ENCODE measurements at places on chromosomes 6 and 20.

GRCh38 chr6:20717743-20718142 is 183.5 kb downstream of the CDKAL1 start:
- DNase-seq: no peak

DNA sequence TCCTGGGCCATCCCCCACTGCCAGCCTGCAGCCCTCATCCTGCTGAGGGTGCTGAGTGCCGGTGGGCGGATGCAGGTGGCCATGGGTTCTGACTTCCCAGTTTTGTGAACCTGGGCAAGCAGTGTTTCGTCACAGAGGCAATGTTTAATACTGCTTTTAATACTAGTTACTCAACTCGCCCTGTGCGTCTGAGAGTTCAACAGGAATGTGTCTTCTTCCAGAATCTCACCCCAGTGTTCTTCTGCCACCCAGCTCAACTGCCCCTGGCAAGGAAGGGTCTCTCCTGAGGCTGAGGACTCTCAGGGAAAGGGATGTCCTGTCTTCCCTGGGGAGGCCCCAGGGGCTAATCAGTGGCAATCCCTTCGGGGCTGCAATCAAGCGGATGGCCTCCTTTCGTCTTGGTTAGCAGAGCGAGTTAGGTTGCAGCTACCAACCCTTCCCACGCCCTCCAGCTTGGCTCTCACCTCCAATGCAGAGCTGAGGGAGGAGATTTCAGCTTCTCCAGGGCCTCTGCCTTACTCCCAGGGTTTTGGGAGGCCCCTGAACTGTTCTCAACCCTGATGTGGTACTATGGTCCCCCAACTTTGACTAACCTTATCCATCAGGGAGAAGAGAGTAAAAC is 2.0 kb downstream of the KCNK16 start:
- DNase-seq: no peak

DNA sequence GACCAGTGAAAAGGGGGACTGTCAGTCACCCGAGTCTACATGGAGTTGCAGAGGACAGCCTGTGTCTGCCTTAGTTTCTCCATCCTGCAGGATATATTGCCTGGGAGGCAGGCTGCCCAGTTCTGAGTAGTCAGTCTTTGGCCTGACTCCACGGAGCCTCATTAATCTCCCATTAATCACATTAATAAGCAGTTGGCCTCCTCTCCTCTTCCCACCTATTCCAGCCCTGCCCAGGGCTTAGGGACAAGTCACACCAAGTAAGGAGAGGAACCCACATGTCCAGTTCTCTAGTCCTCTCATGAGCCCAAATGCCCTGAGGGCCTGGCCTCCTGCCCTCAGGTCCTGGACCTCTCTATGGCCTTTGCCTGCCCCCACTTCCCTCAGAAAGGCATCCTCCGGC is 1.3 kb upstream of the MUCL3 start:
- no peak for DNase-seq

- DNase-seq: no peak
These were observed 158.8 kb downstream of the CDH26 start for GRCh38 chr20:60117065-60117464.

- no peak for DNase-seq
These were observed 2.6 kb upstream of the TRIM38 start for GRCh38 chr6:25959890-25960536.

DNA sequence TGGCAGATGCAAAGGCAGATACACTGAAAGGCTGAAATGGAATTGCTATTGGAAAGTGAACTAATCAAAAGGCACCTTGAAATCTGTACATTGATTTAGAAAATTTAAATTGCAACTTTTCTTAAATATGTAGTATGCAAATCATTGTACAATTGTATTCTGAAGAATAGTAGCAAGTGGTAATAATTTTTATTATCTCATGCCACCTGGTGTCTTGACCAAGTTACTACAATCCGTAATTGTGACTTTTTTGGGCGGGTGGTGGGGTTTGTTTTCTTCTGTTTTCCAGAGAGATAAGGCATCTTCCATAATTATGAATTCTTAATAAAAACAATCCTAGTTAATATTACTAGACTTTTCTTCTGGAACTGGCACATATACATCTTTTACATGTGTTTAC is 12.5 kb upstream of the BCKDHB start:
- no peak for DNase-seq

GRCh38 chr20:51329845-51330244 is 212.7 kb downstream of the NFATC2 start:
- no peak for DNase-seq

- no peak for DNase-seq
These were observed 125.3 kb downstream of the PREX1 start for GRCh38 chr20:48702455-48702913.

DNA sequence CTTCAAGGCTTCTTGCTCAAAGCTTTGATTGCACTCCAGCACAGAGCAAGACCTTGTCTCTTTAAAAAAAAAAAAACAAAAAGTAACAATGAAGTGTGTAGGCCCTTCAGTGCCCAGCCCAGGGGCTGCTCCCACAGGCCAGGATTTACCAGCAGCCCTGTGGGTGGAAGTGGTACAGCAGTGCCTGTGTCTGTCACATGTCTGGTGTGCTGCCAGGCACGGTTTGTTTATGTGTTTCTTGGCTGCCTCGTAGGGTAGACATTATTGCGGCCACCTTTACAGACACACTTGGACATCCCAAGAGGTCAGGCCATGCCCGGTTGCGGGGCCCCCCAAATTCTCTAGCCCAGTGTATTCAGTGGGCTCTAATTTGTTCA is 12.7 kb downstream of the DYNLRB1 start:
- DNase-seq: no peak

GRCh38 chr6:118908441-118908840 is 14.5 kb downstream of the ASF1A start:
- DNase-seq: no peak

- DNase-seq: no peak
These were observed 45.2 kb downstream of the CDC5L start for GRCh38 chr6:44432726-44433125.

- no peak for DNase-seq
These were observed 61.4 kb downstream of the BMP2 start for GRCh38 chr20:6828794-6829423.

GRCh38 chr6:161327360-161327953 is 53.6 kb upstream of the AGPAT4 start:
- no peak for DNase-seq

GRCh38 chr6:163127587-163127986 is 286.9 kb upstream of the QKI start:
- DNase-seq: no peak

- DNase-seq: no peak
These were observed 7.7 kb downstream of the HLA-DOA start for GRCh38 chr6:33001685-33002084.

DNA sequence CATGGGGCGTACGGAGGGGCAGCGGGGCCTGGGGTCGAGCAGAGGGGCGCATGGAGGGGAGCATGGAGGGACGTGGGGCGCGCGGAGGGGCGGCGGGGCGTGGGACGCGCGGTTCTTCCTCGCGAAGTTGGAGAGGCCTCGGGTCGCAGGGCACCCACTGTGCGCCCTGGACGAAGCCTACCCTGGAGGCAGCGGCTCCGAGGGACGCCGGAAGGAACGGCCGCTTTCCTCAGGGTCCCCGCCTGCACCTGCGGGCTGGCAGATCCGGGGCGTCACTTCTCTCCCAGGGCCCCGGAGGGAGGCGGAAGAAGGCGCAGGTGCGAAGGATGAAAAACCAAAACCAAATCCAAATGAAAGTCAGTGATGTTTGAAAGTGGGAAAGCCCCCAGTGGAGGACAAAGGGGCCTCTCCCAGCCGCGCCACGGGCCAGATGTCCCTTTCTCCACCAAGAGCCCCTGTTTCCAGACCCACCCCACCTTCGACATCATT is 142.1 kb upstream of the PDE10A start:
- DNase-seq: no peak

DNA sequence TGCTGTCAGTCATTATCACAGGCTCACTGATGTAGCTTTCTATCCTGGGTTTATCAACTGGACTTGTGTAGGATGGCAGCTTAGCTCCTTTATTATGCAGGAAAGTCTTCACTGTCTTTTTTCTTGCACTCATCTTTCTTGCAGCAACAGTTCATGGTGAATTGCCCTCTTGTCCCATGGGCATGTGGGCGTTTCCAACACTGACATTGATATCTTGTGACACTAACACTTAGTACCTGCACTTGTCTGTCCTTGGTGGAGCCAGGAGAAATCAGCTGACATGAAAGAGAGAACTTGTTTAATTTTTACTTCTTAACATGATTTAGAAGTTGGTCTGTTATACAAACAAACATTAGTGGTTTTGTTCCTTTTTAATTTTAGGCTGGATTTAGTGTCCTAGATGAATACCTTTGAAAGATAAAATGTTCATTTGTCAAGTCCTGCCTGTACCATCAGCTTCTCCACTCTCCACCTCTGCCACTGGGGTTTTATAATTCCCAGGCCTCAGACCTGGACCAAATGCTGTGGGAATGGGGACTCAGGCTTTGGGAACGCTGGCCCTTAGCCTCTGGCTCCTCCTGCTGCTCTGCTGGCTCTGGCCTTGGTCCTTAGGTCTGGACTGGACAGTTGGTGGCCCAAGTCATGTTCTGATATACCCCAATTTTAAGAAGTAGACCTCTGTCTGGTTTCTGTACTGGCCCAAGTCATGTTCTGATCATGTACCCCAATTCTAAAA is 161.0 kb upstream of the LAMP5 start:
- no peak for DNase-seq

DNA sequence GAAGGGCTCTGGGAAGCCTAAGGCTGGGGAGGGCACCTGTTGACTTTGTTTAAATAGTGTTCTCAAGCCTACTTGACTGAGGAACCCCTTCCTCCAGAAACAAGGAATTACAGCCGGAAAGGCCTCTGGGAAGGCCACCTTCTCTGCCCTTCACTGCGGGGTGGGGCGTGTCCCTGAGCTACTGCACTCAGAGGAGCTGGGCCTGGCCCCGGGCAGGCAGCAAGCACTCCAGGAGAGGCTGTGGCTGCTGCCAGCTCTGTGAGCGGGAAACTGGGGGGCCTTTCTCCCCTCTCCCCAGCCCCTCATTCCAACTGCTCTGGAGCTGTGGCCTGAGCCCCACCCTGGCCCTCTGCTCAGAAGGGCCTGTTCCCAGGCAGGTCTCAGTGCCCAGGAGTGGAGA is 4.0 kb upstream of the OSBPL2 start:
- no peak for DNase-seq

- DNase-seq: no peak
These were observed 47.5 kb downstream of the OR2B6 start for GRCh38 chr6:28004350-28005151.

DNA sequence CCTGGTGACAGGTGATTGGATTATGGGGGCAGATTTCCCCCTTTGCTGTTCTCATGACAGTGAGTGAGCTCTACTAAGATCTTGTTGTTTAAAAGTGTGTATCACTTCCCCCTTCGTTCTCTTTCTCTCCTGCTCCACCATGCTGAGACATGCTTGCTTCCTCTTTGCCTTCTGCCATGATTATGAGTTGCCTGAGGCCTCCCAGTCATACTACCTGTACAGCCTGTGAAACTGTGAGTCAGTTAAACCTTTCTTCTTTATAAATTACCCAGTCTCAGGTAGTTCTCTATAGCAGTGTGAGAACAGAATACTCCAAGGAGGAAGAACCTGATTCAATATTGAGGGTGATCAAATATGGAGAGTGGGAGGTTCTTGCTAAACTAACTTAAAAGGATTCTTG is 724.9 kb downstream of the DOK5 start:
- DNase-seq: no peak

- no peak for DNase-seq
These were observed 94.3 kb downstream of the EDN1 start for GRCh38 chr6:12384357-12384912.

- no peak for DNase-seq
These were observed 419.7 kb downstream of the CD109 start for GRCh38 chr6:74115674-74116073.

- no peak for DNase-seq
These were observed 50.5 kb upstream of the ECI2 start for GRCh38 chr6:4185846-4186245.

GRCh38 chr20:45890077-45890984 is 677 bp downstream of the NEURL2 start:
- no peak for DNase-seq

DNA sequence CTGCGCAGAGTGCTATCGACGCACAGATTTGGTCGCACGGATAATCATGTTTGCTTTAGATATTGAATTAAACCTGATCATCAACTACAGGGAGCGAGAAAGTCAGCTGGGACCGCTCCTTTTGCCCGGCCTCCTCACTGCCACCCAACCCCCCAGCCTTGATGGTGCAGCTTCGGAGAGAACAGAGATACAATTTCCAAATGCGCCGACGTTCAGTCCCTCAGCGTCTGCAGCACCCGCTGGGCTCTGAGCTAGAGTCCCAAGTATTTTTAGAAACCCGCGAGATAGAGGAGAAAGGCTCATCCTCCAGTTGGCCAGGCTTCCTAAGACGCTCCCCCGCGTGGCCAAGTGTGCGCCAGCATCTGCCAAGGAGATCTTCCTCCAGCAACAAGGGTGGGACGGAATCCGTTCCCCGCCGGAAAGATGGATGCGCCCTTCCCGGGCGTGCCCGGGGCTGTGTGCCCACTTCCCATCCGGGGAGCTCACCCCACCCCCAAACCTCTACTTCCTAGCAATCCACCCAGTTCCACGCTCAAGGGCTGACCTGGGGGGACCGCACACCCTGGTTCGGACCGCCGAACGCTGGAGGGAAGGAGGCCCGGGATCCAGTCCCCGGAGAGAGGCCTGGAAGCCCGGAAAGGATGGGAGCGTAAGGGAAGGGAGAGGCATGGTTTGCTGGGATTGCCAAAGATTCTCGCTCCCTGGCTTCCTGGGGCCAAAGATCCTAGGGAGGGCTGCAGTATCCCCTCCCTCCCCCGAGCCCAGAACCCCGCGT is 4.1 kb downstream of the NKX2-2 start:
- no peak for DNase-seq

DNA sequence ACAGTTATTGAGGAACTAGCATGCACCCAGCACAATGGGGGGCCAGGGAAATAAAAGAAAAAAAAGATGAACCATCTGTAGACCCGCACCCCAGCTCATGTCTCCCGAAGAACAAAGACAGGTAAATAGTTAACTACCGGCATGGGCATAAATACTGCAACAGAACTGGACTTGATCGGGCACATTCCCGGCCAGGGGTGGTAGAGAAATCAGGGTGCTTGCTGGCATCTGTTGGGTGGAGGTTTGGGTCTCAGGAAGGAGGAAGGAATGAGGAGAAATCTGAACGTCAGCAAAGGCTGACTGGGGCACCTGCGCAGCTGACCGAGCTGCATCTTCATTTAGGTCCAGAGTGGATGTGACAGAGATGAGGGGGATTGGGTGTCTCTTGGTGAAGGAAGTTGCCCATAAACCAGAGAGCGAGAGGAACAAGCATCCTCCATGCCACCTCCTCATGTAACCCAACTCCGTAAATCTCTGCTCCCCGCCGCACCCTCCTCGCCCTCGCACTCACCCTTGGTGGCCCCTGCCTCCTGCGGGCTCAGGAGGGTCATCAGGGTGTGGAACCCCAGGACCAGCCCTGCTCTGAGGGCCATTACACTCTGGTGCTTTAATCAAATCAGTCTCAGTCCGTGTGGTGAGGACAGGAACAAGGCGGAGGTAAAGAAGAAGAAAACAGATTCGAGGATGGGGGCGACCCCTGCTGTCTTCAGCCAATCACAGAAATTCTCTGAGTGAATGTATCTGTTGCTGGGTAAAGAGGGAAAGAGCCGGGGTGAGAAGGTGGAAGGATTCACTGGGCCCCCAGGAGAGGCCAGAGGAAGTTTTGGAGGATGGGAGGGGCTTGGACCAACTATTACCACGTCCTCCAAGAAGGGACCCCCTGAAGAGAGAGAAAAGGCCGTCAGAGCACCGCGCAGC is at the start of gene HLA-DOA:
Gene HLA-DOA (minus strand): TSS at position 648 of the 918 bp plus-strand sequence.
- peak; percentile 23 for DNase-seq
